ENCODE measurements at places on chromosomes 4 and X.

GRCh38 chr4:110487873-110488272 lies 11.9 kb downstream of the ENPEP start:
- DNase-seq: no peak

DNA sequence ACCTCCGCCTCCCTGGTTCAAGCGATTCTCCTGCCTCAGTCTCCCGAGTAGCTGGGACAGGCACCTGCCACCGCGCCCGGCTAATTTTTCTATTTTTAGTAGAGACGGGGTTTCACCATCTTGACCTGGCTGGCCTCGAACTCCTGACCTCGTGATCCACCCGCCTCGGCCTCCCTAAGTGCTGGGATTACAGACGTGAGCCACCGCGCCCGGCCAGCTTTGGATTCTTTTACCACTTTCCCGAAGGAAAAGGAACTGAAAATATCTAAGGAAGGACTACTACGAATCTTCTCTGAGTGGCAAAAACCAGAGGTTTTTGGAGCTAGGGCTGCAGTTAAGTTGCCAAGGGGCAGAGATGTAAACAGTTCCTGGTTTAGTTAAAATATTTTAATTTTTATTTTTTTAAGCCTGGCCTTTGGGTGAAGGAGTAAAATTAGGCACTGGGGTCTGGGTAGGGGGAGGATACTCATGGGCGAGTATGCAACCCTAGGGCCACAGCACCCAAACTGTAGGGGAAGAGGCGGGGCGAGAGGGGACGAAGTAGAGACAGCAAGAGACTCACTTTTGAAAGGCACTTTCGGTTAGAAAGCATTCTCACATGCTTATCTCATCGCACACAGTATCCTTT lies 525 bp upstream of the CISD2 start:
- no peak for DNase-seq

- DNase-seq: no peak
Observed at GRCh38 chr4:140799686-140800225, 43.6 kb upstream of the TBC1D9 start.

GRCh38 chrX:15848576-15848975 lies 6.0 kb downstream of the AP1S2 start:
- no peak for DNase-seq

GRCh38 chrX:97310373-97310772 lies 426.7 kb downstream of the RPA4 start:
- DNase-seq: no peak

DNA sequence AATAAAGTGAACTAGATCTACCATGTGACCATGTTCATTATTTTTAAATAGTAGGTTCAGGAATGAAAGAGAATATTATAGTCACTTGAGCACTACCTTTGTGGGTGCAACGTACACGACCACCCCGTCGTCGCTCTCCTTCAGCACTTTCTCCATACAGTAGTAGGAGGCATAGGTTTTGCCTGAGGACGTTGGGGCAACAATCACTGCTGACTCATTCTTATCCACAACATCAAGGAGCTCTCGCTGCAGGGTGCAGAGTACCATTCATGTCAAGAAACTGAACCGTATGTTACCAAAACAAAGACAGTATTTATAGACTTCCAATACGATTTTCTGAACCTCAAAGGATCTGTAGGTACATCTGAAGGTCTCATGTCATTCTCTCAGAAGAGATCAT lies 44.7 kb downstream of the DDX60 start:
- DNase-seq: no peak

- DNase-seq: no peak
Observed at GRCh38 chr4:2910409-2910808, 52.8 kb downstream of the NOP14 start.

GRCh38 chr4:149751174-149751573 lies 64.5 kb downstream of the IQCM start:
- DNase-seq: no peak

DNA sequence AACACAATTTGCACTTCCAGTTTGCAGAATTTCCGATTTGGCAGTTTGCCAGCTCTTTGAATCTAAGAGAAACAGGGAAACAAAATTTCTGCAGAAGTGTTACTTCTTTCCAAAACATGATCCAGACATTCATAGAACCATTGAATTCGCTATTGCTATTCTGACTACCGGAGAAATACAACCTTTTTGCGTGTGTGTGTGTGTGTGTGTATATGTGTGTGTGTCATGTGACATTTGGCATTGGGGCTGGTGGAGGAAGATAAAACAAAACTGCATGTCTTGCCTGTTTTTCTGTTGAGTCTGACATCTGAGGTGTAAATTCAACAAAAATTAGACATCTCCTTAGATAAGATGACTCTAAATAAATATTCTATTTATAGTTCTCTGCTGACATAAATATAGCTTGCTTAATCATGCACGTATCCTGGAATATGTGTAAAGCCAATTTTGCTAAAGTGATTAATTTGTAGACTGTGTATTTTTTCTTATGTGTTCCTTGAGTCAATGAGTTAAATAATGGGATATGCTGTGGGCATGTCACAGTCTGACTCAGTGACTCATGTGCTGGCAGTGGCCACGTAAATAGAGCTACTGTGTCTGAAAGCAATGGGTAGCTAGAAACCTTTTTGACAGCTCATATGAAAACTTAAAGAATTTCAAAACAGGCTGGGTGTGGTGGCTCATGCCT lies 98.9 kb downstream of the HPGD start:
- DNase-seq: no peak

DNA sequence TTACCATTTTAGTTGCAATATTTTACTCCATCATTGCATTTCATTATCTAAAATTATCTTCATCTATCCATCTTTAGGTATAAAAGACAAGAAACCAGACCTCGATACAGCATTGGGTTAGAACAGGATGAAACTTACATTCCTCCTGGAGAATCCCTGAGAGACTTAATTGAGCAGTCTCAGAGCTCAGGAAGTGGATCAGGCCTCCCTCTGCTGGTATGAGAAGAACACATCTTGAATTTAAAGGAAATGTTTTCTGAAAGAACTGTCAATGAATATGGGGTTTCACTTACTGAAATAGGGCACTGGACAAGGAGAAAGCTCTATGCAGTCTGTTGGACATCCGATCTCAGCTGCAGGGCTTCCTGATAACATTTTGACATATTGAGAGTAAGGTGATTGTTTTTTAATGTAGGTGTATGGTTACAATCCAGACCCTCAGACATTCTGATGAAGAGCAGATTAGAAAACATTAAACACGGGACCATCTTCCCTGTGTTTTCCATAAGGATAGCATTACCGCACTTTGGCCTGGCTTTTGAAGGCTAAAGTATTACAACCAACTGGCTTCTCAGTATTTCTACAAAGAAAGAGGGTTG lies 367.2 kb downstream of the BMPR1B start:
- DNase-seq: no peak

GRCh38 chr4:62618042-62618441 lies 1417.9 kb downstream of the ADGRL3 start:
- no peak for DNase-seq

GRCh38 chr4:169372791-169373190 lies 102.0 kb upstream of the SH3RF1 start:
- no peak for DNase-seq

DNA sequence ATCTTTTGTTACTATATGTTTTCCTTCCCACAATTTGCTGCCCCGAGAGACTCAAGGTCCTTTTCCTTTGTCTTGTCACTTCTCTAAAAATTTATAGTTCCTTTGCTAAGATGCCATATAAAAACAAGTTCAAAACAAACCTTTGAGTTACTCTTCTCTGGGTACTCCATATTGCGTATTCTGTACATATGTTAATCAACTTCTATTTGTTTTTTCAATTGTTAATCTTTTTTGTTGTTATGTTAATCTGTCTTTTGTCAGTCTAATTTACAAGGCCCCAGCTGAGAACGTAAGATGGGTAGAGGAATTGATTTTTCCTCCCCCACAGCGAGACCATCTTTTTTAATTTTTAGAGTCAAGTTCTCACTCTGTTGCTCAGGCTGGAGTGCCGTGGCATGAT lies 7.2 kb upstream of the PPEF2 start:
- DNase-seq: no peak

DNA sequence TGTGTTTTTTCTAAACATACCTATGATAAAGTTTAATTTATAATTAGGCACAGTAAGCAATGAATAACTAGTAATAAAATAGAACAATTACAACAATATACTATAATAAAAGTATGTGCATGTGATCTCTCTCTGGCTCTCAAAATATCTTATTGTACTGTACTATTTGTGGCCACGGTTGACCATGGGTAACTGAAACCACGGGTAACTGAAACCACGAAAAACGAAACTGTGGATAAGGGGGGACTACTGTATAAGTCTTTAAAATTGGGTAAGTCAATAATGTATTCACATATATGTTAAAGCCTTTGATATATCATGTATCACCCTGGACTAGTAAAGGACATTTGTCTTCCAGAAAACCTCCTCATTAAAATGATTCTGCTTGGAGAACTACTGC lies 20.0 kb downstream of the TMEM154 start:
- no peak for DNase-seq

GRCh38 chrX:117120700-117121099 lies 657.9 kb upstream of the CT83 start:
- no peak for DNase-seq

- no peak for DNase-seq
Observed at GRCh38 chr4:167119392-167119791, 114.9 kb downstream of the SPOCK3 start.

DNA sequence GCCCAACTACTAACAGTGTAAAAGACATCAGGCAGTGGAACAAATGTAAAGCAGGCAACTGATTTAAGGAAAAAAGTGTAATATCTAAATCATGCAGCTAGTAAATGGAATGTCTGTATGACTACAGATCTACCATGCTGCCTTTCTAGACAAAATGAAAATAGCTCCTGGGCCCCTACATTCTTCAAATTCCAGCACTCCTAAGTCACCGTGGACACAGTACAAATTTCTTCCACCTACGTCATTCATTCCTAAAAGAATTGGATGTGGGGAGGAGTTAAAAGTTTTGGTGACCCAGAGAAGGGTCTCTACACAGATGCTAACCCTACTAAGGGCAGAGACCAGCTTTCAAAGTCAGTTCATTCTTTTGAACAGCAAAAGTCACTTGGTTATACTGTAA lies 137.2 kb upstream of the ARHGEF9 start:
- no peak for DNase-seq

GRCh38 chrX:129783291-129783713 lies 3.6 kb downstream of the SASH3 start:
- DNase-seq: no peak

DNA sequence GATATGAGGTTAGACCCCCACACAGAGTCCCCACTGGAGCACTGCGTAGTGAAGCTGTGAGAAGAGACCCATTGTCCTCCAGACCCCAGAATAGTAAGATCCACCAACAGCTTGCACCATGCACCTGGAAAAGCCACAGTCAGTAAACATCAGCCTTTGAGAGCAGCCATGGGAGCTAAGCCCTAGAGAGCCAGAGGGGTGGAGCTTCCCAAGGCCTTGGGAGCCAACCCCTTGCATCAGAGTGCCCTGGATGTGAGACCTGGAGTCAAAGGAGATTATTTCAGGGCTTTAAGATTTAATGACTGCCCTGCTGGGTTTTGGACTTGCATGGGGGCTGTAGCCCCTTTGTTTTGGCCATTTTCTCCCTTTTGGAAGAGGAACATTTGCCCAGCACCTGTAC lies 35.7 kb downstream of the HSD17B13 start:
- no peak for DNase-seq

DNA sequence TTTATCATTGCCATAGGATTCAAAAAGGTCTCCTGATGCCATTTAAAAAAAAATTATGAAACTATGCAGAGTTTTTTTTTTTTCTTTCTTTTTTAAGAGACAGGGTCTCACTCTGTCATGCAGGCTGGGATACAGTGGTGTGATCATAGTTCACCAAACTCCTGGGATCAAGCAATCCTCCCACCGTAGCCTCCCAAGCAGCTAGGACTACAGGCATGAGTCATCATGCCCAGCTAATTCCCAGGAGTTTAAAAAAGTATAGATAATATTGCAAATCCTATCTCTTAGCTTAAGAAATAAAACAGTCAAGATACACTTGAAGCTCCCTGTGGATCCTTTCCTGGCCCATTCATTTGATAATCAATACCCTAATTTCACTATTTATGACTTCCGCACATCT lies 58.6 kb upstream of the PRSS48 start:
- no peak for DNase-seq

DNA sequence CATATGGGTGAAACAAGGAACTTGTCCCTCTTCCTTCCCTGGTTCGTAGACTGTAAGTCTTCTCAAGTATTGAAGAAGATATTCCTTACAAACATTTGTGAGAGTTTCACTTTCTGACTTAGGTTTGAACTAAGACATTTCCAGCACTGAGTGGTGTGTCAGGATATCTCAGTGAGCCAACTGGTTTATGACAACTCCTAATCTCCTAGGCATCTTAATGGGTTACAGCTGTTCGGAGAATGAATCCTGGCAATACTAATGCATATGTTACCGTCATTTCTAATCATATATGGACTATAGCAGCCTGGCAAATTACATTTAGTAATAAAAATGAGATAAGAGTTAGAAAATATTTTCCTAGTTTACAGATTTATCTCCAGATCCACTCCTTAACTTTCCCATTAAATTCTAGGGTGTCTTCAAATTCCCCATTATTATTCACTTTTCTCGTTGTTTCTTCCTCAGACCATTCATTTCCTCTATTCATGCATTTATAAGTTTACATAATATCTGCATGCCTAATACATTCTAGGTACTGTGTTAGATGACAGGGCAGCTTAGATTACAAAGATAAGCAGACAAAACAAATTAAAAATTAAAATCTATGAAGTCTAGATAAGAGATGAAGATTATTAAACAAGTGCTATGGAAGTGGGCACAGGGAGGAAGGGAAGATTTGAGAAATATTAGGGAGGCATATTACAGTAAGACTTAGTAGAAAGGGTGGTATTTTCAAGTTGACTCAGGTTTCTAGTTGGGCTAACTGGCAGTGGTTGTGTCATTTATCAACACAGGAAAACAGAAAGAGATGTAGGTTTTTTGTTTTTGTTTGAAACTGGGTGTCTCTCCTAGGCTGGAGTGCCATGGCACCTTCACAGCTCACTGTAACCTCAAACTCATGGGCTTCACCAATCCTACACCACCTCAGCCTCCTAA lies 173.9 kb downstream of the WDFY3 start:
- DNase-seq: no peak

GRCh38 chr4:90127223-90127705 lies at the start of gene CCSER1:
Gene CCSER1 (plus strand): TSS chr4:90127394.
- no peak for DNase-seq

GRCh38 chr4:174211622-174212044 lies 71.8 kb downstream of the FBXO8 start:
- DNase-seq: no peak

DNA sequence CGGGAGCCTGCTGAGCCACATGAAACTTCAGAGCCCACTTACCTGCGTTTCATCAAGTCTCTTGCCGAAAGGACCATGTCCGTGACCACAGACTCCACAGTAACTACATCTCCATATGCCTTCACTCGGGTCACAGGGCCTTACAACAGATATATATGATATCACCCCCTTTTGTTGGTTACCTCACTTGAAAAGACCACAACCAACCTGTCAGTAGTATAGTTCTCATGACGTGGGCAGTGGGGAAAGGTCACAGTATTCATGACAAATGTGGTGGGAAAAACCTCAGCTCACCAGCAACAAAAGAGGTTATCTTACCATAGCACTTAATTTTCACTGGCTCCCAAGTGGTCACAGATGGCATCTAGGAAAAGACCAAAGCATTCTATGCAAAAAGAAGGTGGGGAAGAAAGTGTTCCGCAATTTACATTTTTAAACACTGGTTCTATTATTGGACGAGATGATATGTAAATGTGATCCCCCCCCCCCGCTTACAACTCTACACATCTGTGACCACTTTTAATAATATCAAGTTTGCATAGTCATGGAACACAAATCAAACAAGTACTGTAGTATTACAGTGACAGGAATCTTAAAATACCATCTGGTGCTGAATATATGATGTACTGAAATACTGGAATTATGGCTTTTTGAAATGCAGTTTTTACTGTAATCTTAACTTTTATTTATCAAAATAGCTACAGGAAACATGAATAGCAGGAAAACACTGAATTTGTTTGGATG lies 129.9 kb downstream of the TET2 start:
- DNase-seq: no peak
